ENCODE measurements at places on chromosomes 13 and 19. TPM values are rescaled to one million over a fixed set of nuclear protein-coding genes. Genes with fewer than 3 reads are reported as not detected.

ZNF728 gene
- not detected for total RNA-seq

LPAR6 gene
- 3.3 TPM for total RNA-seq

ZIC5 gene
- total RNA-seq: under 0.01 TPM

ARHGAP33 gene
- 8.4 TPM for total RNA-seq

AMER2 gene
- under 0.01 TPM for total RNA-seq

RASIP1 gene
- total RNA-seq: 4.7 TPM

DCT gene
- total RNA-seq: under 0.01 TPM

GRIN2D gene
- 0.49 TPM for total RNA-seq

ZNF583 gene
- total RNA-seq: 3.9 TPM

F2RL3 gene
- under 0.01 TPM for total RNA-seq

TMEM190 gene
- total RNA-seq: not detected

LILRA1 gene
- not detected for total RNA-seq

SULT2A1 gene
- not detected for total RNA-seq

ATP1A3 gene
- total RNA-seq: 0.49 TPM

HSD11B1L gene
- 27.1 TPM for total RNA-seq

CAPN12 gene
- 4.6 TPM for total RNA-seq

SMIM44 gene
- total RNA-seq: not detected

OR10H1 gene
- not detected for total RNA-seq

NKPD1 gene
- under 0.01 TPM for total RNA-seq

F10 gene
- 4.2 TPM for total RNA-seq

CD37 gene
- total RNA-seq: not detected

FUT1 gene
- 0.98 TPM for total RNA-seq

ATP4B gene
- total RNA-seq: not detected

ATP8A2 gene
- total RNA-seq: 2.4 TPM

ZNF541 gene
- total RNA-seq: 0.13 TPM

CFAP97D2 gene
- total RNA-seq: not detected

SIGLEC12 gene
- not detected for total RNA-seq

OVOL3 gene
- not detected for total RNA-seq

ACER1 gene
- not detected for total RNA-seq

NANOS3 gene
- total RNA-seq: 0.63 TPM

CKM gene
- total RNA-seq: not detected

PSG5 gene
- total RNA-seq: 0.33 TPM

FOXA3 gene
- 1.4 TPM for total RNA-seq

RFC3 gene
- total RNA-seq: 26.2 TPM

NXNL1 gene
- not detected for total RNA-seq

PRR20A gene
- total RNA-seq: not detected

C5AR1 gene
- not detected for total RNA-seq

LTBP4 gene
- 77.6 TPM for total RNA-seq

ZNF91 gene
- 21.8 TPM for total RNA-seq

HSH2D gene
- total RNA-seq: not detected

LRRC4B gene
- total RNA-seq: 0.25 TPM

NCR1 gene
- total RNA-seq: not detected

ZNF135 gene
- total RNA-seq: 5.5 TPM

ZNF540 gene
- total RNA-seq: 0.16 TPM

LAIR1 gene
- total RNA-seq: not detected

All from mesangial cell (primary cell).